ENCODE measurements at places on chromosomes 7 and 10.
A peak's percentile ranks its signal among the peaks of the same experiment; 100 is the strongest.

DNA sequence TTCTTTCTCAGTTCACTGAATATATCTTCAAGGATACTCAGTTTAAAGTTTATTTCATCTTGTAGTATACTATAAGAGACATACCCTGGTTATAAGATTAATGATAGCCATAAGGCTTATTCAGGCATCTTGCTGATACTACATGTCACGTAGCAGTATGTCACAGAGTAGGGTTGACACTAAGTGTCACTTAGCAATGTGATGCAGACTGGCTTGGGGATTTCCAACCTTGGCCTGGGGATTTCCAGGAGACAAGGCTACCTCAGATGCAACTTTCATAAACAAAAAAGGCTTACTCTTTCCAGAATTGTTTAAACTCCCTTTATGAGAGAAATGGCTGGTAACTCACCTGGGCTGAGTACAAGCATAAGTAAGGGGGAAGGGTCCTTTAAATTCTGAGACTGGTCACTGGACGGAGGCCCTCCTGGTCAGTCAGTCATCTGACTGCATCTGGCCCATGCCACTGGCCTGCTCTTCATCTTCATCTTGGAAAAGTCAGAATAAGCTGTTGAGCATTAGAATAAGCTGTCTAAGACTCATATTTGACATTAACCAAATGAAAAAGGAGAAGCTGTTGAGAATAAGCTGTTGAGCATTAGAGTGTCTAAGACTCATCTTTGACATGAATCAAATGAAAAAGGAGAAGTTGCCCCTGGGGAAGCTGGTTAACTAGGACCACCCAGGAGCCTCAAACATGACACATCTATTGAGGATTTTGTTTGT is 9.5 kb downstream of the SLC13A1 start:
- DNase-seq, result no peak

DNA sequence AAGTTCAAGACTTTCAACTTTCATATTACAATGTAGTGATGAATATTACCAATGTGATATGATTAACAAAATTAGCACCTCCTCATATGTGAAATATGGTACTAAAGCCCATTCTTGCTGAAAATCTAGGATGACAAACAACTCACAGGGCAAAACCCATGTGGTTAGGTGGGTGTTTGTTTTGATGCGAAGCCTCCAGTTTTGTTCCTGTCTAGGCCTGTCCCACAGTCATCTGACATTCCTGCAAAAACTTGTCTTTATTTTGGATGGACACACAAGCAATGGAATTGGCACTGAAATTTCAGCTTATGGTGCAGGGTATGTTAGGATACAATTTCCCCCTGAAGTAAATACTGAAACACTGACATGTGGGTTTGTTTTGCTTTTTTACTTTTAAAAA is 95.3 kb downstream of the PARD3 start:
- DNase-seq, result no peak

GRCh38 chr10:85618841-85619240 is 747.8 kb downstream of the GRID1 start:
- DNase-seq, result no peak

DNA sequence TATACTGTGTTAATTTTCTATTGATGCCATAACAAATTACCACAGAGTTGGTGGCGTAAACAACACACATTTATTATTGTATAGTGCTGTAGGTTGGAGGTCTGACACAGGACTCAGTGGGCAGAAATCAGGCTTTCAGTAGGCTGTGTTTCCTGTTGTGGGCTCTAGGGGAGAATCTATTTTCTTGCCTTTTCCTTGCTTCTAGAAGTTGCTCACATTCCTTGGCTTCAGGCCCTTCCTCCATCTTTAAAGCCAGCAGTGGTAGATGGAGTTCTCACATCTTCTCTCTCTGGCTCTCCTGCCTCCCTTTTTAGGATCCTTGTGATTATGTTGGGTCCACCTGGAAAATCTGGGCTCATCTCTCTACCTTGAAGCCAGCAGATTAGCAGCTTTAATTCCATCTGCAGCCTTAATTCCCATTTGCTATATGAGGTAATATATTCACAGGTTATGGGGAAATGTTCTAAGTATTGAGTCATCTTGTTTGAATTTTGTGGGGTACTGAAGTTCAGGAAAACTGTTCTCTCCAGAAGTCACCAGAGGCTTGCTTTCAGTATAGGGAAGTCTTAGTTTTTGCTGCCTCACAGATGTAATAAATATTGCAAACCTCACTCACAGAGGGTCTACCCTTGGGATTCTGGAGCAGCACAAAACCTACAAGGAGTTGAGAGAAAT is 38.9 kb downstream of the CCNY start:
- DNase-seq, result no peak

GRCh38 chr10:15743443-15743842 is 23.7 kb upstream of the ITGA8 start:
- no peak for DNase-seq

DNA sequence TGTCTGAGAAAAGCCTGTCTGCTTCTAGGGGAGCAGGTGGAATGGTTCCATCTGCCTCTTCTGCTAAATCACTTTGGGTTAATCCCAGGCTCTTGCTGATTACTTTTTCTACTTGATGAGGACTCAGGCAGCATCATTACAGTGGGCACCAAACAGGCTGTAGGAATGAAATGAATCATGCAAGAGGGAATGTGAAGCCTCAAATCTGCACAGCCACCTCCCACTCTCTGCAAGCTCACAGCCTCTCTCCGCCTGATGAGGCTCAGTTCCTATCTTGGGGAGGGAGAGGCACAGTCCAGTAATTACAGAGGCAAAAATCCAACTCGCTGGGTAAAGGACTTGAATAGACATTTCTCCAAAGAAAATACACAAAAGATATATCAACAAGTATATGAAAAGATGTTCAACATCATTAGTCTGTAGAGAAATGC is 34.0 kb downstream of the HSPA12A start:
- no peak for DNase-seq

GRCh38 chr10:102432162-102432950 is at the start of gene CUEDC2:
CUEDC2 (minus strand) TSS chr10:102432574; CDS start chr10:102425188, 7,386 bp downstream.
- peak; percentile 84 for DNase-seq

DNA sequence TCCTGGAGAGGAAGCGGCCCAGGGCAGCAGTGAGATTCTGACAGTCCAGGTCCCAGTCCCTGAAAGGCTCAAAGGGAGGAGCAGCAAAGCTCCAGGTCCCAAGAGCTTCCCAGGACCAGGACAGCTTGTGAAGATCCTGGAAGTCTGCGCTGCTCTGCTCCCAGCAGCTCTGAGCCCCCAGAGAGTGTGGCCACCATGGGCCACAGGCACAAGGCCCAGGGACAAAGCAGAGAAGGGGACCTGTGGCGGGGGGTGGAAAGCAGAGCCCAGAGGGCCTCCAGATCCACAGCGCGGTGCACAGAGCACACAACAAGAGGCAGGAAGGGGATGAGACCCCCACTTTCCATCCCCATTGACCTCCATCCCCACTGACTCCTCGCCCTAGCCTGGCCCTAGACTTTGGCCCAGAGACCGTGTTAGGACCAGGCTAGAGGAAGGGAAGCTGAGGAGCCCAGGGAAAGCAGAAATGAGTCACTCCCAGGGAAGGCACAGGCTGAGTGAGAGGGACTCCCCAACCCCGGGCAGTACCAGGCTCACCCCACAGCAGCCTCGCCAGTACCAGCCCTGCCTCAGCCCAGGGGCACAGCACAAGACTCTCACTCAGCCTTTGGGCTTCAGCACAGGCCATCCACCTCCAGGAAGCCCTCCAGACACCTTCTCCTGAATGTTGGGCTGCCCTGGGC is 75.5 kb downstream of the GRID1 start:
- DNase-seq, result no peak

- DNase-seq, result no peak
Observed at GRCh38 chr10:74079028-74079935, 71.3 kb downstream of the AP3M1 start.

GRCh38 chr7:98079891-98080648 is 26.6 kb upstream of the LMTK2 start:
- no peak for DNase-seq

DNA sequence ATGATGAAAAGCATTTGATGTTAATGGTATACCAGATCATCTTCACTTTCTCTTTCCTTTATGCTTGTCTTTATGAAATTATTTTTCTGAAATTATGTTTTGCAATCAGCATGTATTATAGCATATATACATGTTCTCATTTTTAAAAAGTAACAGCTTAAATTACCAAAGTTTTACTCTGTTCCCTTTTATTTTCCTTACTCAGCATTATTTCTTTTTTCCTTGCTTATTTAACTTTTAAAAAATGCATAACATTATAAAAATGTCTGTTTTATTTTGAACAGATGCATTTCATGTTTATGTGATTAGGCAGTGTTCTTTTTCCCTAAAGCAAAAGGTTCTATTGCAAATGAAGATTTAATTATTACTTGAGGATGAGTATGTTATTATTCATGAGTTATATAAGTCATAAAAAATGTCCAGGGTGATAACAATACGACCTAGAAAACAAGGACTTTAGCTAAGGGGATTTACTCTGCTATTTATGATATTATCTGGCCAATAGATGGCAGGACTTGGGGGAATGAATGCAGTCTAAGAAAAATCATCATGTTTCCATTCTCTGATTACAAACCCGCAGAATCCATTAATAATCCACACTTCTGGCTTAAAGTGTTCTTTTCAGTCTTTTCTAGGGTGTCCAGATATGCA is 38.5 kb downstream of the CABCOCO1 start:
- DNase-seq, result no peak

GRCh38 chr10:119135513-119135881 is 30.0 kb downstream of the SFXN4 start:
- DNase-seq, result no peak

DNA sequence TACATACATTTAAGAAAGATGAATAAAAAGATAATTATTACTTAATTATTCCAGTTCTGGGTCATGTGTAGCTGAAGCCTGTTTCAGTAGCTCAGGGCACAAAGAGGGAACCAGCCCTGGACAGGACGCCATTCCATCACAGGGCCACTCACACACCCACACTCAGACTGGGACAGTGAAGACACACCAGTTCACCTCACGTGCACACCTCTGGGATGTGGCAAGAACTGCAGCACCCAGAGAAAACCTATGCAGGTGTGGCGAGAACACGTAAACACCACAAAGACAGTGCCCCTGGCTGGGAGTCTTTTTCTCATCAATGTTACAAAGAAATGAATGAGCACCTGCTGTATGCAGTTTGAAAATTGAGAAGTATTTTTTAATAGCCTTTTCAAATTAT is 1.6 kb upstream of the IDI1 start:
- DNase-seq, result no peak

- no peak for DNase-seq
Observed at GRCh38 chr10:86285136-86285790, 81.3 kb downstream of the GRID1 start.

GRCh38 chr10:30106987-30107386 is 47.6 kb upstream of the JCAD start:
- DNase-seq, result no peak

DNA sequence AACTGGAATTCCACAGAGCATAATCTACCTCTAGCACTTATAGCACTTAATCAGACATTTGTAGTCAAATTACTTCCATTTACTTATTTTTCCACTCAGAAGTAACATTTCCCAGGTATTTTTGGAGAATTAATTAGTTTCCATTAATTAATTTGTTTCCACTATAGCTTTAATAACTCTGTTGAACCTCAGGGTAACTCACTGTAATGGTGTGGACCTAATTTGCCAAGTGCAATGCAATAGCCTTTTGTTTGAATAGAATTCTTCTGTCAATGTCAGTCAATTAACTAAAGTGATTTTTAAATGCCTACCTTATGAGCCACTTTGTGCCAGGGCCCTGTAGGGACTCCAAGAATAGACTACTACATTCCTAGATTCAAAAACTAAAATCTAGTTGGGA is 115.4 kb downstream of the CSTF2T start:
- DNase-seq, result no peak

- no peak for DNase-seq
Observed at GRCh38 chr10:124458473-124458872, 3.1 kb upstream of the LHPP start.

DNA sequence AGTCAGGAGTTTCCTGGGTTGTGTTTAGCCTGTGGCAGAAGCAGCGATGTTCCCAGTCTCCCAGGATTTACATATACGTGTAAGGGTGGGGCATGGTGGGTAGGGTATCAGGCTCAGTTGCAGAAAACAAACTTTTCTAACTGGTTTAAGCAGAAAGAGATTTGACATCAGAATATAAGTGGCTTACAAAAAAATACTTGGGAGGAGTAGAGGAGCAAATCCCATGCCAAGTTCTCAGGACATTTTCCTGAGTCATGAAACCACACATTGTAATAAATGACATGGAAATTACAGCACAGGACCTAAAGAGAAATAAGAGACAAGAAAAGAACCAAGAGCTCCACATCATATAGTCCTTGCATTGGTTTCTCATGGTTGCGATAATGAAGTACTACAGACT is 26.2 kb upstream of the FRMD4A start:
- DNase-seq, result no peak

DNA sequence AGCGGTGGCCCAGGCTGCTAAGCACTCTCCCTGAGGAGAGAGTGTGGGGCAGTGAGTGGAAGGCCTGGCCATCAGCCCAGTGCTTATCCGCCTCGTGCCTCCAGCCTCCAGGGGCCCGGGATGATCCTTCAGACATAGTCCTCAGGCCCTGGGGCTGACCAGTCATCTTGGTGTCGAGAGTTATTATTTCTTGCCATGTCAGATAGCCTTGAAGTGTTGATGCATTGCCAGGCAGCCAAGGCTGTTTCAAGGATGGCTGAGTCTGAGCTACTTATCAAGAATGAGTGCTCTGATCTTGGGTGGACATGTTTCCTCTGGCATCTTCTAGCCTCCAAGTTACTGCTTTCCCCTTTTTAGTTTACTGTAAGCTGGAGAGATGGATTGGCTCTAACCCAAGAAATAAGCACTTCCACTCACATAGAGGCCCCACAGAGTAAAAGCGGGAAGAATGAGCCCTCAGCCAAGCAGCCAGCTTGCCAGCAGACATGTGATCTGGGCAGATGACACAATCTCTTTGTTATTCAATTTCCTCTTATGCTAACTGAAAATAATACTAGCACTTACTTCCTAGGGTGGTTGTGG is 136.5 kb upstream of the NAMPT start:
- peak; percentile 38 for DNase-seq

DNA sequence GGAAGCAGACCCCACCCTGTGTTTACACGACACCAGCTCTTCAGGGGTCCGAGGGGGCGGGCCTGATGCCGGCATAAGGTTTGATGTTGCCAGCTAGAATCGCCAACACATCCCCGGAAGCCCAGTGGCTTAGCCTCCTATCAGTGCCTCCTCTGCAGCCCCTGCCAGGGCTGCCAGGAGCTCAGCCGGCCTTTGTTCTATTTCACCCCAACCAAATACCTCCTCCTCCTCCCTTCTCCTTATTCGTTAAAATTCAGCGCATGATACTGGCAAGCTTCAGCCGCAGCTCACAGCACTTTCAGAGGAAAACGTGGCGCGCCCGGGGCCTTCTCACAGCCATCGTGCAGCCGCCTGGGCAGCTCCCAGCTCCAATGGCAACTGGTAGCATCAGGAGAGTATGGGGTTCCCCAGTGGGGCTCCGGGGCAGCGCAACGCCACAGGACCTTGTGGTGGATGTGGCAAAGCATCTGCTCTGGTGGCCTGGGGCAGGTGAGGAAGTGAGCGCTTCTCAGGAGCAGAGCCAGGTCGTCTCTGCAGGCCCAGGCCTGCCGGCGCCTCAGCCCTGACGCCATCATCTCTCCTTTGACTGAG is 176.4 kb upstream of the RHEB start:
- no peak for DNase-seq
